Left ventricle myocardium inferior (tissue), 1 donor: ENCODE measurements at places on chromosomes 5 and 9. TPM values are rescaled to one million over a fixed set of nuclear protein-coding genes. Genes with fewer than 3 reads are reported as not detected.
A peak's percentile ranks its signal among the peaks of the same experiment; 100 is the strongest.

The TOMM5 gene
- total RNA-seq: 56.4 TPM

DNA sequence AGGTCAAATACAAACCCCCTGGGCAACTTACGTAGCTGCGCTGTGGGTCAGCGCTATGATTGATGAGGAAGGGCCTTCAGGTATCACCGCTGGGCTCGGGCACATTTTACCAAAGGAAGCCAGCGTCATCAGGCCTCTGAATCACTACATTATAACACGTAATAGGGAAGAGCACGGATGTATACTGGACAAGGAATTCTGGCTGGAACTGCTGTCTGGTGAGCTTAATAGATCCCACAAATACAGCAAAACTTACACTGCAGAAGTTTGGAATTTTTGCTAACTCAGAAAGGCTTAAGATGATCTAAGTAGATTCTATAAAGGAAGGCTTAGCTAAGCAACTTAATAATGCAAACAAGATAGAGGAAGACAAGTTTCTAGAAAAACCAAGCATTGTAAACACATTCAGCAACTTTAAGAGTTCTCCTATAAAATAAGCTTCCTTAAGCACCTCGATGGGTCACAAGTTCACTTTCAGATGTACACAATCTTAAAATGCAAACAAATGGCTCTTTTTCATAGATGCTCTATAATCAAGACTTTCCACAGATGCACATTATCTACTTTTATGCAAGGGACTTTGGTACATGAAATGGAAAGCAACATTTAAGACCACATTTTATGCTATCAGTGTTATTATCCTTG is 360.1 kb upstream of the PANK3 start:
- no peak for DNase-seq

GRCh38 chr5:145854651-145855258 is 18.1 kb downstream of the GRXCR2 start:
- DNase-seq: no peak

The FST gene
- total RNA-seq: 2.0 TPM

- DNase-seq: no peak
These were observed 22.1 kb downstream of the HMGXB3 start for GRCh38 chr5:150022681-150023080.

GRCh38 chr5:78824831-78825281 is 160.3 kb downstream of the ARSB start:
- DNase-seq: no peak

The PALM2AKAP2 gene
- 90.2 TPM for total RNA-seq

- no peak for DNase-seq
These were observed 211.1 kb downstream of the TTLL11 start for GRCh38 chr9:121881920-121882500.

The IL31RA gene
- total RNA-seq: 0.27 TPM

The CCDC112 gene
- total RNA-seq: 5.3 TPM

The ZNF354C gene
- total RNA-seq: 5.2 TPM

The PCDHGA12 gene
- 4.8 TPM for total RNA-seq

The SLC6A18 gene
- not detected for total RNA-seq

GRCh38 chr9:89945133-89945532 is 340.3 kb downstream of the GADD45G start:
- DNase-seq: no peak

The CAMK4 gene
- total RNA-seq: 0.36 TPM

GRCh38 chr9:132237481-132237880 is 75.6 kb downstream of the NTNG2 start:
- peak; percentile 38 for DNase-seq

The SLC25A2 gene
- not detected for total RNA-seq

DNA sequence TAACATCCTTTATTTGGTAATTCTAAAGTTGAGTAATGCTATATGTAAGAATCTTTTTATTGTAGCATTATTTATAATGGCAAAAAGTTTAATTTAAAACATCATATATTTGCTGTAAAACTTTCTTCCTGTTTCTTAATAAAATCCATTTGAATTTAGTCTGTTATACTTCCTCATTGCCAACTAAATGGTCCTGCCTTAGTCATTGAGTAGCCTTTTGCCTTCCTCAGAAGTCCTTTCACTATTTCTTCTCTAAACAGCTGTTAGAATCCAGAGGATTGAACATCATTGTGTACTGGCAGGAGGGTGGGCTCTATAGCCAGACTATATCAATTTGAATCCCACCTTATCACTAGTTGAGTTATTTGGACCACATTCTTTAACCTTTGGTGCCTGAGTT is 11.0 kb downstream of the SLC44A1 start:
- DNase-seq: no peak

DNA sequence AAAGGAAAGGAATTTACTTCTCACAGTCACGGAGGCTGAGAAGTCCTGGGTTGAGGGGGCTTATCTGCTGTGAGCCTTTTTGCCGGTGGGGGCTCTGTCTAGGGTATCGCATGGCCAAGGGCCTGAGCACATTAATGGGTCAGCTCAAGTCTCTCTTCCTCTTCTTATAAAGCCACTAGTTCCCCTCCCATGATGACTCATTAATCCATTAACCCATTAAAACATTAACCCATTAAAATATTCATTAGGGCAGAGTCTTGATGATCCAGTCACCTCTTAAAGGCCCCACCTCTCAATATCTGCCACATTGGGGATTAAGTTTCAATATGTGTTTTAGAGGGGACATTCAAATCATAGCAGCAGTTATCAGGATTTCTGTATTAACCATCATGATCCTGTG is 406.3 kb downstream of the SPOCK1 start:
- no peak for DNase-seq

DNA sequence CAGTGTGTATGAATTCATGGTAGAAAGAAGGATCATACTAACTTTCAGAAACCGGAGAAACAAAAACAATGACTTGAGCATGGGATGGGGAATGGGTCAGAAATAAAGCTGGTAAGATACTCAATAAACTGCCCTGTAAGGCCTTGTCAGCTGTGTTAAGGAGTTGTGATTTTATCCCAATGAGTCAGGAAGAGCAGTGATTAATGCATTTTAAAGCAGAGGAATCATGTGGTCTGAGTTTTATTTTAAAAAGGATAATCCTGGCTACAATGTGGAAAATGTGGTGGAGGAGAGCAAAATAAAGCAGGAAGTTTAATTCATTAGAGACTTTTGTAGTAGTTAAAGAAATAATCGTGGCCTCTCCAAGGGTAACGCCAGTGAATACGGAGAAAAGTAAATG is 28.7 kb downstream of the DHX29 start:
- no peak for DNase-seq

DNA sequence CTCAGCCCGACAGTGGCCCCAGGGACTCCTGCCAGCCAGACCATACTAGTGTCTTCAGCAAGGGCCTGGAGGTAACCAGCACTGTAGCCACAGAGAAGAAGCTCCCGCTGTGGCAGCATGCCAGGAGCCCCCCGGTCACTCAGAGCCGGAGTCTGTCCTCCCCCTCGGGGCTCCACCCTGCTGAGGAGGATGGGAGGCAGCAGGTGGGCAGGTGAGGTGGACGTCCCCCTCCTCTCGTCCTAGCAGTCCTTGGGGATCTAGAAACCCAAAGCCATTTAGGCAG is 28.0 kb upstream of the LRRC14B start:
- DNase-seq: no peak

GRCh38 chr9:134172198-134173126 is 8.1 kb upstream of the RNU6ATAC start:
- DNase-seq: peak; percentile 57

The BNC2 gene
- total RNA-seq: 3.5 TPM

The GLE1 gene
- 18.8 TPM for total RNA-seq

The PCDHB11 gene
- total RNA-seq: 0.77 TPM

DNA sequence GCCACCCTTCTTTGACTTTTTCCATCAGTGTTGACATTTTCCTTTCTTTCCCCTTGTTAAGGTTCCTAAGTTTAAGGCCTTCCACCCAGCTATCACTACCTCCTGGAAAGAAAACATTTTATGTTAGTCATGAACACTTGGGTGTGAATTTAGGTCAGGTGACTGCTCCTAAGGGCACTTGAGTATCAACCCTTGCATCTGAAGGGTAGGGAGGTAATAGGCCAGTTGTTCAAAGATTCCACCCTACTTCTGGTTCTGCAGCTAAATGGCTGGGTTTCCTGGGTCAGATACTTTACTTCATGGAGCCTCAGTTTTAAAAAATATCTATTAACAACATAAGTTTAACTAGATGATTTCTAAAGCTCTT is 49.1 kb upstream of the OSMR start:
- DNase-seq: no peak

The C9 gene
- total RNA-seq: not detected

GRCh38 chr9:347667-348292 is 133.1 kb downstream of the DOCK8 start:
- no peak for DNase-seq

The ADAMTS6 gene
- 1.5 TPM for total RNA-seq
